ENCODE measurements at places on chromosomes 3 and 15.
A peak's percentile ranks its signal among the peaks of the same experiment; 100 is the strongest.

- no peaks in the 10 kb centered on the region for H3K36me3 ChIP-seq
- H3K4me1 ChIP-seq, result no peaks in the 10 kb centered on the region
- no peak overlapping the region for H3K27ac ChIP-seq
- no peak overlapping the region for H3K4me3 ChIP-seq
These were observed 81.7 kb upstream of the PLCL2 start for GRCh38 chr3:16803019-16803418.

- H3K4me1 ChIP-seq, result peaks cover 63% of the 10 kb centered on the region
- H3K27me3 ChIP-seq, result no peaks in the 10 kb centered on the region
- no peaks in the 10 kb centered on the region for H3K36me3 ChIP-seq
- DNase-seq, result no peak
- no peak overlapping the region for H3K4me3 ChIP-seq
These were observed 75.4 kb downstream of the CPN2 start for GRCh38 chr3:194275721-194276120.

DNA sequence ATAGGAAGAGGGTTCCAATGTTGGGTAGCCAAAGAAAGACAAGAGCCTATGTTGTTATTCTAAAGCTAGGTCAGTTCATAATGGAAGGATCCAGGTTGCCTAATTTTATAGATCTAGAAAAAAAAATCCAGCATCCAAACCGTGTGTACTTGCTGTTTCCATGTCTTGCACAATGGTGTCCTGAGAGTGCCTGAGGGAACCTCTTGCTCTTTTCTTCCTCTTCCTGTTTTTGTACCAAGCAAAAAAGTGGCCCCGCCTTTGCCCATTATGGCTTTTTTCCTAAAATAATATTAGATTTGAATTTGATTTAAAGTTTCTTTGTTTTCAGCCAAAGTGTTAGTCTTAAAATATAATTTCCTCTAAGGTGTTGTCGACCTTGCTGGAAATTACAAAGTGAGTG, 224.4 kb downstream of the RYR3 start:
- no peaks in the 10 kb centered on the region for H3K36me3 ChIP-seq
- H3K27ac ChIP-seq, result no peak overlapping the region
- H3K27me3 ChIP-seq, result no peaks in the 10 kb centered on the region
- DNase-seq, result no peak
- no peaks in the 10 kb centered on the region for H3K4me1 ChIP-seq

DNA sequence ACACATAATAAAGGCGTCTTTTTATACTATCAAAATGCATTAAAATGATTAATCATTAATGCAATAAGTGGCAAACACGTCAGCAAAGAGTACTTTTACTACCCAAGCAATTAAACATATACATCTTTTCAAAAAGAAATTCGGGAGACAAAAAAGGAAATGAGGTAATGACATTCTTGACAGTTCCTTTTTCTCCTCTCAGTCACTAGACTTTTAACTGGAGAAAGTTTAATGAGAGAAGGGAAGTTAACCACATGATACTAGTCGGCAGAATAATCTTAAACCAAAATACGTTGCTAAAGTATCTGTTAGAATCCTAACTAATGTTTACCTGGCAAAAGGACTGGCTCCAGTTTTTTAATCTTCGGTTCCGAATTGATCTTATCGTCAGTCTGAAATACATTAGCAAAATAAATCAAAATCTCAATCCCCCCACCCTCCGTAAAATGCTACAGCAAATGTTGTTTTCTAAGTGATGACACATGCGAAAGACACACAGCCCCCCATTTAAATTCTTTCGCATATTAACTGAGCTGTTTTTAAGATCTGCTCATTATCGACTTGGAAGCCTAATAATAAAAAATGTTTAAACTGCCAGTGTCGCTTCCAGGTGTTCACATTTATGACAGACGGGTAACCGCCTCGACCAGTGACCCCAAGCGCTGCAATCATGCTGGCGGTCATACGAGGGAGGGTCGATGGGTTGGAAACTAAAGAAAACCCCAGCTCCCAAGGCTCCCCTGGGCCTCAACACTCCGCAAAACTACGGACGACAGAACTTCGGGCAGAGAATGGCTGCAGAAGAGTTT, 778 bp downstream of the MTMR10 start:
- DNase-seq, result no peak
- peak overlapping the region; percentile 96 for H3K27ac ChIP-seq
- H3K27me3 ChIP-seq, result no peaks in the 10 kb centered on the region
- no peaks in the 10 kb centered on the region for H3K36me3 ChIP-seq

GRCh38 chr15:44545913-44546802, 9.2 kb downstream of the EIF3J start:
- DNase-seq, result no peak
- no peaks in the 10 kb centered on the region for H3K36me3 ChIP-seq
- H3K27ac ChIP-seq, result no peak overlapping the region
- peaks cover 68% of the 10 kb centered on the region for H3K4me1 ChIP-seq
- no peak overlapping the region for H3K4me3 ChIP-seq
- no peaks in the 10 kb centered on the region for H3K27me3 ChIP-seq

DNA sequence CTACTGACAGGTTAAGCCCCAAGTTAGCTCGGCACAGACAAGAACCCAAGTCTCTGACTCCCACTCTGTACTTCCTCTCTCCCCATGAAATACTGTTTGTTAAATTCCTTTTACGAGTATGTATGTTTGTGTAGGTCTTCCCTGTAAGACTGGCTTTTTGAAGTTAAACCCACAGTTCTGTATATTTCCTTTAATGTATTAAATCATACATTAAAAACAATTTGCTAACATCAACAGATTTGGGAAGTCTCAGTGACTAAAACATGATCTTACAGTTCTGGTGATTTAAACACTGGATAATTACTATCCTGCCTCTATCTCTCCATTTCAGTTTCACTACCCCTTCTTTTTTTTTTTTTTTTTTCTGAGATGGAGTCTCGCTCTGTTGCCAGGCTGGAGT, 4.4 kb downstream of the CMTM6 start:
- H3K4me3 ChIP-seq, result no peak overlapping the region
- H3K36me3 ChIP-seq, result no peaks in the 10 kb centered on the region
- no peak overlapping the region for H3K27ac ChIP-seq
- no peak for DNase-seq

DNA sequence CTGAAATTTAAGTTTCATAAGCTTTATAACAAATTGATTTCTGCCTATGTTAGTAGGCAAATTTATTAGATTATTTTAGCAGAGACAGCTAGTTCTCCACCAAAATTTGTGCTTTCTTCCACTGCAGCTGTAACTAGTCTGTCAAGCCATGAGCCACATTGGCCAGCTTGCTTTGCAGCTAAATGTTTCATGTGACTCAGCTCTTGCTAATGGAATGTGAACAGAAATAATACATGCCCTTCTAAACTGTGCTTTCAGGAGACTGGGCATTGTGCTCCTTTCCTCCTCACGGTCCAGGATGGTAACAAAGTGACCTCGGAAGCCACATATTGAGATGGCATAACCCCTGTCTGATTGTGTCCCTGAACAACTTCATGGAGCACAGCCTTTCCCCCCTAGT, 51.3 kb upstream of the KPNA4 start:
- no peaks in the 10 kb centered on the region for H3K36me3 ChIP-seq
- H3K4me1 ChIP-seq, result peaks cover 6% of the 10 kb centered on the region
- H3K27me3 ChIP-seq, result no peaks in the 10 kb centered on the region
- H3K4me3 ChIP-seq, result no peak overlapping the region

DNA sequence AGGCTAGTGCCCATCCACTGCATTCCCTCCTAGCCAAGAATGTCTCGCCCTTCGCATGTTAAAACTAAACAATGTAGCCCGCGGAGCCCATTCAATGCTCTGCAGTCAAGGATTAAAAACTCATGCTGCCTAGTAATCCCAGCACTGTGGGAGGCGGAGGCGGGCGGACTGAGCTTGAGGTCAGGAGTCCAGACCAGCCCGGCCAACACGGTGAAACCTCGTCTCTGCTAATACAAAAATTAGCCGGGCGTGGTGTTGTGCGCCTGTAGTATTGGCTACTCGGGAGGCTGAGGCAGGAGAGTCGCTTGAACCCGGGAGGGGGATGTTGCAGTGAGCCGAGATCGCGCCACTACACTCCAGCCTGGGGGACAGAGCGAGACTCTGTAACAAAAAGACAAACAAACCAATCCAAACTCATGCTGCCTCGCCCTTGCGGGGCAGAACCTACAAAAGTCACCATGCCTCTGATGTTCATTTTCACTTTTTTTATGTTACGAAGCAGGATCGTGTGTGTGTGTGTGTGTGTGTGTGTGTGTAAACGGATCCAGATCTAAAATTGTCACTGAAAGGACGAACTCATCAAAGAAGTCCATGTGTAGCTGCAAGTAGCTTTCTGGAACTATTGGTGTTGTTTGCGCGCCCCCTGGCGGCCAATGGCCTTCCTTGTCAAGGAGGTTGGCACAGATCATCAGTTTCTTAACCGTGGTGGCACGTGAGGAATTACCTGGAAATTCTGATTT, 54.8 kb upstream of the SPESP1 start:
- H3K4me3 ChIP-seq, result peak overlapping the region; percentile 40
- H3K27me3 ChIP-seq, result no peaks in the 10 kb centered on the region
- H3K27ac ChIP-seq, result no peak overlapping the region
- no peak for DNase-seq
- no peaks in the 10 kb centered on the region for H3K36me3 ChIP-seq

DNA sequence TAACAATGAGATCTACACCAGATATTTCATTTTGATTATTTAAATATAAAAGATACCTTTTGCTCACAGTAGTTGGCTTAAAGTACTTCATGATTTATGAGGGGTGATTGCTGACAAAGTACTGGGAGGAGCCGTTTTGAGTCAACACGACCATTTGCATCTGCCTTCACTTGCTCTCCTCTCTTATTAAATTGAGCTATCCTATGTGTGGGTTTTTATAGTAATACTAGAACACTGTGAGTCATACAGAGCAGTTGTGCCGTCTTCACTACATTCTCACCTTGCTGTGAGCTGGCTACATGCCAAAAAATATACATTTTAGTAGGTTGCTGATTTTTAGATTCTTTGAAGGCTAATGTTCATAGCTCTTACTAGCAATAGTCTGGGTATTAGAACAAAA, 161.2 kb downstream of the ALCAM start:
- no peak overlapping the region for H3K4me3 ChIP-seq
- H3K36me3 ChIP-seq, result no peaks in the 10 kb centered on the region
- no peaks in the 10 kb centered on the region for H3K27me3 ChIP-seq
- DNase-seq, result no peak

- H3K4me1 ChIP-seq, result no peaks in the 10 kb centered on the region
- DNase-seq, result no peak
- H3K4me3 ChIP-seq, result no peak overlapping the region
These were observed 222.9 kb downstream of the WDR72 start for GRCh38 chr15:53536479-53537120.

GRCh38 chr3:32886296-32886695, 65.1 kb upstream of the CCR4 start:
- no peaks in the 10 kb centered on the region for H3K27me3 ChIP-seq
- H3K4me3 ChIP-seq, result no peak overlapping the region
- no peaks in the 10 kb centered on the region for H3K36me3 ChIP-seq
- H3K27ac ChIP-seq, result no peak overlapping the region

DNA sequence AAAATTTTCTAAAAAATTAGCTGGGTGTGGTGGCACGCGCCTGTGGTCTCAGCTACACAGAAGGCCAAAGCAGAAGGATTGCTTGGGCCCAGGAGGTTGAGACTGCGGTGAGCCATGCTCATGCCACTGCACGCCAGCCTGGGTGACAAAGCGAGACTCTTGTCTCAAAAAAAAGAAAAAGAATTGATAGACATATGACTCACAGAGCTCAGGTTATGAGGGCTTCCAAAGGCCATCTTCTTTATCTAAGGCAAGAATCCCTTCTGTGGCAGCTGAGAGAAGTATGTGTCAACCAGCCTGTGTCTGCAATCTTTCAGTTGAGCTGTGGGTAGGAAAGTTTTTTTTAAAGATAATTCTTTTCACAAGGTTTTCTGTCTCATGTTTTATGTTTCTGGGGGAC, 53.9 kb downstream of the MRPS25 start:
- no peak for DNase-seq
- H3K4me1 ChIP-seq, result no peaks in the 10 kb centered on the region
- H3K27ac ChIP-seq, result no peak overlapping the region
- H3K4me3 ChIP-seq, result no peak overlapping the region
- H3K36me3 ChIP-seq, result peaks cover 37% of the 10 kb centered on the region
- H3K27me3 ChIP-seq, result no peaks in the 10 kb centered on the region

DNA sequence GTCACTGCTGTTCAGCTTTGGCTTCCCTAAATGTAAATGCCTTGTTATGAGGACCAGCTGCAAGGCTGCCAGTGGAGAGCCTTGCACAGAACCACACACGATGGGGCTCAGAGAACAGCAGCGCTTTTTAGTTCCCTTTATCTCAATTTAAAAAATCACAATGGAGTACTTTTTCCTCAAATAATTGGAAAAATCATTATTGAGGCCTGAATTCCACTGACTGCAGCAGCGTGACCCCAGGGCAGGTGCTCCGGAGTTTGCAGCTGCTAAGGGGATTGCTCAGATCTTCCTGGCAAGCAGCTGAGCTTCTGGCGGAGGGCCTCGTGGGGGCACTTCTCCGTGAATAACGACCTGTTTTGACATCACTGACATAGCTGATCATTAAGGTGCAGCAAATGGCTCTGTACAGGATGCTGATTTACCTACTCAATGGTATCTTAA, 245.6 kb upstream of the TRIM42 start:
- no peaks in the 10 kb centered on the region for H3K36me3 ChIP-seq
- H3K27ac ChIP-seq, result no peak overlapping the region
- no peaks in the 10 kb centered on the region for H3K27me3 ChIP-seq

GRCh38 chr3:45991341-45991740, 4.3 kb downstream of the FYCO1 start:
- DNase-seq, result no peak
- H3K27ac ChIP-seq, result peak overlapping the region; percentile 61
- H3K27me3 ChIP-seq, result no peaks in the 10 kb centered on the region
- H3K4me1 ChIP-seq, result peaks cover 82% of the 10 kb centered on the region
- no peak overlapping the region for H3K4me3 ChIP-seq

DNA sequence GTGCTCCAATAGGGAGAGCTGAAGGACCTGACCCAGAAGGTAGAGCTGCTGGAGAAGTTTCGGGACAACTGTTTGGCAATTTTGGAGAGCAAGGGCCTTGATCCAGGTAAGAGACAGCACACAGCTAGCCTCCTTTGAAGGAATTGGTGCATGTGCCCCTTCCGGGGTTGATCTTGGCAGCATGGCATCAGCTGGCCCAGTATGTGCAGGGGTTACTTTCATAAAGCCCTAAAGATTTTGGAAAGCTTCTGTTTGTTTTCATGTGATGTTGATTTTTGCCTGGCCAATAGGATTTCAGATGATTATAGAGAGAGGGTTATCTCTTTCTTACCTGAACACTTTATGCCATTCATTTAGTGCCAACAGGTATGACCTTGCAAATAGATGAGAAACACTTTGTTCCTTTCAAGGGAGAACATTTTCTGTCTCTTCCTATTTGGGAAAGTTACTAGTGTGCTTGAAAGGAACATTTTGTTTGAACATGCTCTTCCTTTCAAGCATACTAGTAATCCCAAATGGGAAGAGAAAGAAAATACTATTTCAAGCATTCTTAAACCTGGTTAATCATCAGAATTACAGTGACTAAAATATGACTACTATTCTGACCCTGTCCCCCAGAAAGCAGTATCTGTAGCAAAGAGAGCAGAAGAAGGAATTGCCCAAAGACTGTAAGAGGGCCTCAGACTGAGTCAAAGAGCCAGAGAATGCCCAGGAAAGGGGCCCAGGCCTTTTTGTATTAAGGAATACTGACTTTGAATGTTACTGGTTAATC, 7.5 kb downstream of the KNSTRN start:
- H3K4me3 ChIP-seq, result no peak overlapping the region
- no peaks in the 10 kb centered on the region for H3K27me3 ChIP-seq
- H3K4me1 ChIP-seq, result no peaks in the 10 kb centered on the region
- no peak overlapping the region for H3K27ac ChIP-seq

Data from vagina (tissue), 2 donors.